ENCODE measurements at places on chromosomes 7 and 10.

GRCh38 chr7:102426268-102427018 is 6.9 kb upstream of the ORAI2 start:
- DNase-seq: no peak

DNA sequence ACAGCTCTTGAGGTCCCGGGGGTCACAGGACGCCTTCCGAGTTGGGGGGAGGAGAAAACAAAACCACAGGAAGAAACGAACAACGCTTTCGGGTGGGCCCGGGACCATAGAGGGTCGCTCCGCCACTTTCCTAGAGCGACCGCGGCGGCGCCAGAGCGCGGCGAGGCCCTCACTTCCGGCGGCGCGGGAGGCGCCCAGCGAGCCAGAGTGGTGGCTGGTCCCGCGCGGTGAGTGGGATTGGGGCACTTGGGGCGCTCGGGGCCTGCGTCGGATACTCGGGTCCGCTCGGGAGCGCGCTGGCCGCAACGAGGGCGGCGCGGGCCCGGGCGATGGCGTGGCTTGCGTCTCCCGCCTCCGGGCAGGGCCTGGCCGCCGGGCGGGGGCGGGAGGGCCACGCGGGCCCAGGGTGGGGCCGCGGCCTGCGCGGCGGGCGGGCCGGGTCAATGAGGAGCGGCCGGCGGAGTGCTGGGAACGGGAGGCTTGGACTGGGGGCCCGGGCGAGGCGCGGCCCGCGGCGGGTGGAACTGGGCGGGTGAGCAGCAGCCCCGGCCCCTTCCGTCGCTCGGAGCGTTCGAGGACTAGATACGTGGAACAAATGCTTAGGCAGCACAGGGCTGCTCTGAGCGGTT is at the start of gene ZNF22:
TSS of gene ZNF22 (plus strand) at position 172 of the 629 bp plus-strand sequence. CDS start 2,446 bp downstream, outside the sequence.
- DNase-seq: peak; percentile 32

DNA sequence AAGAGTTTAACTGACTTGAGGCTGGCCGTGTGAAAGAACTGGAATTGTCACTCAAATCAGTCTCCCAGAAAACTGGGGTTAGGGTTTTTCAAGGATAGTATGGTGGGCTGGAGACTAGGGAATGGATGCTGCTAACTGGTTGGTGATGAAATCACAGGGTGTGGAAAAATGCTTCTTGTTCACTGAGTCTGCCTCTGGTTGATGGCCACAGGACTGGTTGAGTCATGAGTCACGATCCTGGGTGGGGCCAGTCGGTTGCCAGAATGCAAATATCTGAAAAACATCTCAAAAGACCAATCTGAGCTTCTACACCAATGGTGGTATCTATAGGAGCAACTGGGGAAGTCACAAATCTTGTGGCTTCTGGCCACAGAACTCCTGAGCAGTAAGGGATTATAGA is 16.3 kb upstream of the BAMBI start:
- DNase-seq: no peak

DNA sequence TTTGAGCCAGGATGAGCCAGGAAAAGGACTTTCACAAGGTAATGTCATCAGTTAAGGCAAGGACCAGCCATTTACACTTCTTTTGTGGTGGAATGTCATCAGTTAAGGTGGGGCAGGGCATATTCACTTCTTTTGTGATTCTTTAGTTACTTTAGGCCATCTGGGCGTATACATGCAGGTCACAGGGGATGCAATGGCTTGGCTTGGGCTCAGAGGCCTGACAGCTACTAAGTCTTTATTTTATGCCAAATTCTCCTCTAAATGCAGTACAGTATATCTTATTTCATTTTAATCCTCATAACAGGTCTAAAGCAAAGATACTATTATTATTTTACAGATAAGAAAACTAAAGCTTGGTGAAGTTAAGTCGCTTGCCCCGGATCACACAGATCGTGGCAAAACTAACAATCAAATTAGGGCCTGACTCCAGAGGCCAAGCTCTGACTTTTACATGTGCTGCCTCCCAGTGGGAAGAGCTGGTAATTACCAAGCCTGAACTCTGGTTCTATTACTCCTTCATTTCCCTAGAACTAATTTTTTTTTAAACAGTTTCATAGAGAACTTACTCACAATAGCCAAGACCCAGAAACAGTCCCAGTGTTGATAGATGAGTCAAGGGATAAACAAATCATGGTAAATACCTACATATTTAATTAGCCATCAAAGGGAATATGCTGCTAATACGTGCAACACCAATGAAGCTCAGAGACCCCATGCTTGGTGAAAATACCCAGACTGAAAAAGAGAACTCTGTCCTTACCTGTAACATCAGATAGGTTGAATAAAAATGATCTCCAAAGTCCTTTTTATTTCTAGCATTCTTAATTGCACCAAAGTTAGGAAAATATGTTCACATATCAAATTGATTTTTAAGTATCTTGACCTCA is 35.4 kb downstream of the C7orf25 start:
- DNase-seq: no peak

DNA sequence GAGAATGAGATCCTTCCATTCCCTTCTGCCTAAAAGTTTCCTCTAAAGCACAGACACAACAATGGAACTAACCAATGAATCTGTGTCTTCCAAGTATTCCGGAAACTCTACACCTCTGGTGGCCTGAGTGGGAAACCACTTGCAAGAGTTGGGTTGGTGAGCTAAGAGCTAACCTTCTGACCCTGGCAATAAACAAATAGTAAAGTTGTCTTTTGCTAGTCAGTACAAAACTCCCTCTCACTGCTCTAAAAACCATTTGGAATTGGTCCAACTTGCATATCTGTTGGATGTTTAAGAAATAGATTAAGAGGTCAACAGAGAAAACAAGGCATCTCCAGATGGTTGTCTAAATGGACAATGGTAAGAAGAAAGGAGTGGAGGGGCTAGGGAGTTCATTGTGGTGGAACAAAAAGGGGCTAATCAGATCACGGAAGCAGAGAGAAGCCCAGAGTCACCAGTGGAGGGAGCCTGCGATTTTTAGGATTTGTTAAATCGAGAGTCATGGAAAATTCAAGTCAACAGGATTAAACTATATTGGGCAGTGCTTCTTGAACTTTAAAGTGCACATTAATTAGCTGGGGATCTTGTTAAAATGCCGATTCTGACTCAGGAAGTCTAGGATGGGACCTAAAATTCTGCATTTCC is 192.3 kb downstream of the EVX1 start:
- DNase-seq: no peak

DNA sequence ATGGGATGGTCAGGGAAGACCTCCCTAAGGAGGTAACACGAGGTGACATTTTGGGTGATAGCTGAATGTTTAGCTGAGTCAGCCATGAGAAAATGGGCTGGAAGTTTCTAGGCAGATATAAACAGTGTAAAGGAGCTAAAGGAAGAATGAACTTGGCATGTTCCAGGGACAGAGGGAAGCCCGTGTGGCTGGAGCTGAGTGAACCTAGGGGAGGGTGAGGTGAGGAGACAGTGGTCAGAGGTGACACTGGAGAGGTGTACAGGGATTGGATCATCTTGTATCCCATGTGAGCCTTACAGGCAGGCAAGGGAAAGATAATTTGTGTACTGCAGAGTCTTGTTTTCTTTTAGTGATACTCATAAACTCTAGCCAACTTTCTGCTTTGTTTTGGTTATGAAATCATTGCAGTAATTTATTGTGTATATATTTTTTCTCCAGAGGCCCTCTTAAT is 1.8 kb downstream of the STARD3NL start:
- no peak for DNase-seq

- DNase-seq: peak; percentile 15
Observed at GRCh38 chr7:92685136-92686042, 95.2 kb upstream of the FAM133B start.

DNA sequence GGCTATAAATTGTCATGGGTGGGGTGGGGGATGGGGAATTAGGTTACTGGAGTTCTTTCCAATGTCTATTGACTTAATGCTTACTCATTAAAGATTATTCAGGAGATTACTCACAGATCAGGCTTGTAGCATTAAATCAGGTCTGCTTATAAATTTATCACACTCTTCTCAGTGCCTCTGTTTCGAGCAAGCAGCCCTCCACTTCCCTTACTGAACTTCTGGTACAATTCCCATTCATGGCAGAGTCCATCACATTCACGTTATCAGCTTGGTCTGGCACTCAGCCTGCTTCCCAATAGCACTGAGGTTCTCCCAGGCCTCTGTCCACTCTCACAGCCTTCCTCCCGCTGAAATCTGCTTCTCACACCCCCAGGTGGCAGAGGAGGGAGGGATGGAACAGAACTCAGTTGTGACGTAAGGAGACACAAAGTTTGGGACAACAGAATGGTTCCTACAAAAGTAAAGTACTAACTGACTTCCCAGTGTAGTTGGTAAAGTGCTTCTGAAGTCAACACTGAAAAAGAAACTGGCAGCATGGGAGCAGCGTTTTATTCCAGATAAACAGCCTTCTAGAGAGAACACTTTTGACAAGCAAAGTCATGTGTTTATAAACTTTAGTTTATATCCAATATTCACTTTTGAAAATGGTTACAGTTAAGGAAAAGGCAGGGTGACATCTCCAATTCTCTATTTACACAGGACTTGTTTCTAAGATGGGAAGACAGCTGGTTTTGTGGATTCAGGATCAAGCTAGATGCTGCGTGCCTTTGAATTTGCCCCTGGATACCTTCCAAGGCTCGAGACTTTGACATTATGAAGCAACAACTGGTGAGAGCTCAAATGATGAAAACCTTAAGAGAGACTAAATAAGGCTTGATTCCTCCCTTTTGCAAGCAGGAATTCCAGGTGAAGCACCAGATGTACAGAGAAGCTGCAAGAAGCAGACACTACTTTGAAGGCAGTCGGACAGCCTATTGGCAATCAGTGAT is 81.4 kb downstream of the ATXN7L1 start:
- DNase-seq: no peak

DNA sequence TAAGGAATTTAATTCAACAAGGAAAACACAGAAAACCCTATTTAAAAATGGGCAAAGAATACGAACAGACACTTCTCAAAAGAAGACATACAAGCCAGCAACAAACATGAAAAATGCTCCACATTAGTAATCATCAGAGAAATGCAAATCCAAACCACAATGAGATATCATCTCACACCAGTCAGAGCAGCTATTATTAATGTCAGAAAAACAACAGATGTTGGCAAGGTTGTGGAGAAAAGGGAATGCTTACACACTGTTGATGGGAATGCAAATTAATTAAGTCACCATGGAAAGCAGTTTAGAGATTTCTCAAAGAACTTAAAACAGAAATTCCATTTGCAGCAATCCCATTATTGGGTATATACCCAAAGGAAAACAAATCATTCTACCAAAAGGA is 55.2 kb downstream of the GCC1 start:
- DNase-seq: no peak

DNA sequence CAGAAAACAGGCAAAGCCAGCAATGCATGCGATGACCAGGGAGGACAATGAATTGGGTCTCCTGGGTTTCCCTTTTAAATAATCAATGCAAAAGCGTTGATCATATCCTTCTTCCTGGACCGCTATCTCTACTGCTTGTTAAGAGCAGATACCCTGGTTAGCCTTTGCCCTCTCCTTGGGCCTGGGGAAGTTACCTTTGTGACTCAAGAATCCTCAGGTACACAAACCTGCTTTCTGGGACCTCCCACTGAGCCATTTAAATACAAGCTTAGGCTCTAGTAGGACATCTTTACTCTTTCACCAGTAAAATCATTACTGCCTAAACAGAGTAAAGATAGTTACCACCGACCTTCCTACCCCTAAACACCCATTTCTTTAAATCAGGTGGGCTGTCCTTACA is 173.9 kb downstream of the WNT2 start:
- DNase-seq: no peak

GRCh38 chr10:86960003-86960862 is 1.8 kb downstream of the SNCG start:
- no peak for DNase-seq

DNA sequence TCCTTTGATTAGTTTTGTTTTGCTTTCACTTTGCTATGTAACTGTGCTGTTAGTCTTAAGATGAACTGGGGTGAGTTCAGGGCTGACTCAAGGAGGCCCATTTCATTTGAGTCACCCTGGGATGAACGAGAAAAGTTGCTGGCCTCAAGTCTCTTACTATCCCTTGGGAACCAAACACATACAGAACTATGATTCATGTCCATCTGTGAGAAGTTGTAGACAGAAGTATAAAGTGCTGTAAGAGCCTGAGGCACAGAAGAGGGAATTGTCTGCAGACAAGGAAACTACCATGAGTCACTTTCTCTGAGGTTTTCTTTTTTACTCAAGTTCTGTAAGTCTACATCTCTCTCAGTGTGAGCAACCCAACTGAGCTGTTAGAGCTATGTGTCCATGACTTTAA is 179.8 kb upstream of the CSTF2T start:
- DNase-seq: no peak

DNA sequence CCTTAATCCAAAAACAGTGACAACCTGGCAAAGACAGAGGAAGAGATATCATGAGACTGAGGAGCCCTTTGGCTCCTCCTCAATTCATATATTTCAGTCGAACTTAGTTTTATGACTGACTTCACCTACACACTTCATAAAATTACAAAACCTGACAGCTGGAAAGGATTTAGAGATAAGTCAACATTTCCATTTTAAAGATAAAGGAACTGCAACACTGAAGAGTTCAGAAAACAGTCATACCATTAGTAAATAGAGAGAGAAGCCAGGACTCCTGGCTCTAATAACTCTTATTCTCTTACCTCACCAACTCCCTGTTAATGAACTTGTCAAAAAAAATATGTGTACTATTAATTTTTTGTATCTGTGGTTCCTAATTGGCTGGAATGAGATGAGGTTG is 141.0 kb upstream of the COL1A2 start:
- DNase-seq: no peak

DNA sequence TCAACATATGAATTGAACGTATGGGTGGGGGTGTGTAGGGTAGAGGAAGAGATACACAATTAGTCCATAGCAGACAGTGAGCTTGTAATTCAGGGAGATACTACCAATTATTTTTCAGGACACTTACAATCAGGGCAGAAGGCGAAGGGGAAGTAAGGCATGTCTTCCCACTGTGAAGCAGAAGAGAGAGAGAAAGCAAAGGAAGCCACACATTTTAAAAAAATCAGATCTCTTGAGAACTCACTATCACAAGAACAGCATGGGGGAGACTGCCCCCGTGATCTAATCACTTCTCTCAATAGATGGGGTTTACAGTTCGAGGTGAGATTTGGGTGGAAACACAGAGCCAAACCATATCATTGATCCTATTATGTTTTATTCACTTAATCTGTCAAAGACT is 116.4 kb upstream of the RPA3 start:
- DNase-seq: no peak

DNA sequence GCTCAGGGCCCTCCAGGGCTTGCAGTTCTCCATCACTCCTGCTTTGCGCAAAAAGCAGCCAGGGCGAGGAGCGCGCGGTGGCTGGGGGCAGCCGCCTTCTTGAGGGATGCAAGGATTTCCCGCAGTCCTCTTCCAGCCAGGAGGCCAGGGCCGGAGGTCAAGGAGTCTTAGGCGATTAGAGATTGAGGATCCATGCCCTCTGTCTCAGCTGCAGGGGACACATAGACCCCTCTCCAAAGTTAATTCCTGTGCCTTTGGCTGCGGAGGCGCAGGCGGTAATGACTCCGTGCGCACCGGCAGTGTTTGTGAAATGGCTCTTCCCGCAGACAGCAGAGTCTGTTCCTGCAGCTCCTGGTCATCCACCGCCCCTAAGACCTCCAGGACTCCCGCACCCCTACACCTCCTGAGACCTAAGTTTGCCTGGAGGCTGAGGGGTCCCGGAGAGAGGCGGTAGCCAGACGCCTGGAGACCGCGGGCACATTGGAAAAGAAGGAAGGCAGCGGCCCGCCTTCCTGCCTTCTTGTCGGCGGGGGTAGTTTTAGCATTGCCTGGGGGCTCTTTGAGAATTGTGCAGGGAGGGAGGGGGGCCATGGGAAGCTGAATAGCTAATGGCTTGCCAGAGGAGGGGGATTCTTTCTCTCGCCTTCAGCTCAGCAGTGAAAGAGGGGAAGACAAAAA is 3.3 kb upstream of the NEUROG3 start:
- DNase-seq: no peak

- DNase-seq: no peak
Observed at GRCh38 chr10:63068246-63068645, 64.9 kb upstream of the NRBF2 start.
